ENCODE measurements at places on chromosomes 6 and 20.

DNA sequence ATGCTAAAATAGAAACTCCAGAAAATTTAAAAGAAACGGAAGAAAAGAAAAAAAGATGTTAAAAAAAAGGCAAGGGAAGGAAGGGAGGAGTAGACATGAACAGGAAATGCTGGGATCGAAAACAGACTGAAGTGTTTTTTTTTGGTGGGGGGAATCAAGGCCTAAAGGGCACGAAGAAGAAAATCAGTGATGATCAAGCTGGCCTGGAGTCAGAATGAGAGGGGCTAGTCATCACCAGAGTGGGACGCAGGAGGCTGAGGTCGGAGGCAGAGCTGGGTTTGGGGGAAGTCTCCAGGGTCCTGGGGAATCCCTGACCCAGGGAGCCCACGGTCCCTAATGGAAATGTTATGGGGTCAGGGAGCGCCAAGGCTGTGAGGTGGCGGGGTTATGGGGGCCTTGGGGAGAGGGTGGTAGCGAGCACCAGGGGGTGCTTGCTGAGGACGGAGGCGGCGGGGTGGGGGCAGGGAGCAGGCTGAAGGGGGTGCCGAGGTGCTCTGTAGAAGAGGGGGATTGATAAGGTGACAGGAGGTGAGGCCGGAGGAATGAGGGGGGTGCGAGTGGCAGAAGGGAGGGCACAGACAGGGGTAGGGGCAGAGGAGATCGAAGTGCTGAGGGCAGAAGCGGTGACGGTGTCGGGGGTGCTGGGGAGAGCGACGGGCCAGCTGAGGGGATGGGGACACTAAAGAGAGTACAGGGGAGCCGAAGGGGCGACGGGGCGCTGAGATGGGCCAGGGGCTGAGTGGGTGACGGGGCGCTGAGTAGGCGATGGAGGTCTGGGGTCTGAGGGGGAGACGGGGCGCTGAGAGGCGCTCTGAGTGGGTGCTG lies 684 bp downstream of the ZNFX1 start:
- no peak for DNase-seq

DNA sequence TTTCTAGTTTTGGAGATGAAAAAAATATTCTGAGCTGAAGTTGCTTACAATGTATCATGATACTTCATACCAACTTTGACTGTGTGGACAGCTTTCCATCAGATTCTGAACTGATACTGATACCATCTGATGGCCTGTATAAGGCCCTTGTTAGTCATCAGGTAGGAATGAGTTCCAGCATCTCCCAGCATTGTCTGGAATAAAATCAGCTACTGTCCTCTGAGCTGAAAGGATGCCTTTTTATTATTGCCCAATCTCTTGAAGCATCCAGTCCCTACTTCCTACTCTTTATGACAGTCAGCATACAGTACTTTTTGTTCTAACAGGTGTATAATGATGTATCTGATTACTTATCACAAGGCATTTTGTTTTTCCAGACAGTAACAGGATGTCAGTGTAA lies 70.6 kb upstream of the EYA4 start:
- DNase-seq, result no peak

DNA sequence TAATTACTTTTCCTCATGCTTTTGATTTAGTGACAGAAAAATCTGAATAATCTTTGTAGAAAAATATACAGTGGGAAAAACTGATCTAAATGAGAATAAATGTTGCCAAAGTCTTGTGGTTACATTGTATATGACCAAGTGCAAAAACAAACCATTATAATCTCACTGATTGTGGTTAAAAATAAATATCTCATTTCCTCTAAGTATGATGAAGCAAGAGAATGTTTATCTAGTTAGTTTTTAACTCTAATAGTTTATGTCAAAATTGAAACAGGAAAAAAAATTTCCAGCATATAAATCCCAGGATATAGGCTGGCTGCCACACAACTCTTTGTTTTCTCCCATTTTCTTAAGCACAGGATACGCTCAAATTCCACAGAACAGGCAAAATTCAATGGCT lies 392.7 kb upstream of the ID4 start:
- DNase-seq, result no peak

DNA sequence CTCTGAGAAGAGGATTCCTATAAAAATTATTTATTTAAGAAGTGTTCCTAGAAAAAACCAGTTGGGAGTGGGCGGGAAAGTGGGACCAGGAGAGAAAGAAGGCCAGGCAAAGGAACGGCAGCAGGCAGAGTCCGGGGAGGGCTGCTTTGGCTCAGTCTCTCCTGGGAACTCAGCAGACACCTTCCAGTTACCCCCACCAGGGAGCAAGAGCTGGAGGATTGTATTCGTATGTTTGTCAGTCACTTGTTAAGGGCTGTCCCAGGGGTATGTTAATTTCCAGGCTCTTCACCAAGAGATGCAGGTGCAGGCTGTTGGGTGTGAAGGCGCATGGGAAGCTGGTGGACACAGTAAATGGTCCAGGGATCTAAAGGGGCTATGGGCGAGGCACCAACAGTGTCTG lies 53.0 kb upstream of the CHD6 start:
- no peak for DNase-seq

DNA sequence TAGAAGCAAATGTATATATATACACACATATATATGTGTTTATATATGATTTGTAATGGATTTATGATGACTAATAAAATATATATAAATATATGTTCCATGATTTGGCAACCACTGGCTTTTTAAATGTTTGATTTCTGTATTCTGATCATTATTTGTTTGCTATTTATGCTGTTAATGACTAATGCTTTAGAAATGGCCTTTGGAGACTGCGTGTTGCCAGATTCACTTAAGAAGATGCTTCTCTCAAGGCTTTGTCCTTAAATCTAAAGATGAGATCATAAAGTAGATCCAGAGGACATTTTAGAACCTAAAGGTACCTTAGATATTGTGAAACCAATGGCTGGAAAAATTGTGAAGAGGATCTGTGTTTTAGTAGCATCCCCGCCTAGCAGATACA lies 116.0 kb upstream of the SUPT3H start:
- no peak for DNase-seq

DNA sequence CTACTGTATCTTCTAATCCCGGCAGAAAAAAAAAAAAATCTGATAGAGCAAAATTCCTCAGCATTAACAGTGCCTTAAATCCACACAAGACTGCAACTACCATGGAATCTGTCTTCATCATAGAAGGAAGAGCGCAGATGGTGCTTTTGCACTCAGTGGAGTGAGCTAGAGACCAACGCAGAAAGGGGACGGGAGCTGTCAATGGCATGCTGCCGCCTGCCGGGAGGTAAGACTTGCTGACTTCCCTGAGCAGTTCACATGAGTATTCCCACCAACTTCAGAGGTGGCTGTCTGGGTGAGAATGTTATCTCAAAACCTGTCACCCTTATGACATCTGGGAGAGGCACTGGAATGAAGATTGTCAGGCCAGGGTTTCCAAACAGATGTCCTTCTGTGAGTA lies 35.6 kb downstream of the DZANK1 start:
- no peak for DNase-seq

GRCh38 chr6:127092466-127092865 lies 26.0 kb upstream of the RSPO3 start:
- DNase-seq, result no peak

DNA sequence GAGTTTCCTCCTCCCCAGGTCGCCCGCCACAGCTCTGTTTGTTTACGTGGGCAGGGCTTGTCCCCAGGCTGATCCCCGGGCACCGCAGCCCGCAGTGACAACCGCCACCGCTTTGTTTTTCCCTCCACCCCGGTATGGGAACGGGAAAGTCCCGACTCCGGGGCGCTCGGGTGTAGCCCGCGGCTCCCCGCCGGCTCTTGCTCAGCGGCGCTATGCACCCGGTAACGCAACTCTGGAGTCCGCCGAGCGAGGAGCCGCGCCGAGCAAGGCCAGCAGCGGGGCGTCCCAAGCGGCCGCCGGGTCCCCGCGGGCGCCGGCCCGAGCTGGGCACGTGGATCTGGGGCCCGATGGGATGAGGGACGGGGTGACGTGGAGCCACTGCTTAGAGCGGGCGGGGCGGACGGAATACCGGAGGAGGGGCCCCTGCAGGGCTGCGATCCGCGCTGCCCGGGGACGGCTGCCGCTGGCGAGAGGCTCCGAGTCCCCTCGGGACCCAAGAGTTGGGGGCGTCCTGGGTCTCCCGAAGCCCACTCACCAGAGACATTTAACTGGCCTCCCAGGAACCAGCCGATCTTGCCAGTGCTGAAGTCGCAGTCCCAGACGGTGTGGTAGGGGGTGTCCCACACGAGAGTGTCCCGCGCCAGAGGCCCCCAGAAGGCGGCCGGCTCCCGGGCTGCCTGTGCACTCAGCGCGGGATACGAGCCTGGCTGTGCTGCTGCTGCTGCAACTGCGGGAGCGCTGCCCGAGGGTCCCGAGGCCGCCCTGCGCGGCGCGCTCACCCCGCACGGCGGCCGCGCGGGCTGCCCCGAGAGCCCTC lies 497 bp downstream of the ACSS1 start:
- peak; percentile 7 for DNase-seq

GRCh38 chr6:37406726-37407341 lies 26.2 kb upstream of the CMTR1 start:
- no peak for DNase-seq

- no peak for DNase-seq
Measured at GRCh38 chr20:3221398-3222226, 12.3 kb downstream of the ITPA start.

DNA sequence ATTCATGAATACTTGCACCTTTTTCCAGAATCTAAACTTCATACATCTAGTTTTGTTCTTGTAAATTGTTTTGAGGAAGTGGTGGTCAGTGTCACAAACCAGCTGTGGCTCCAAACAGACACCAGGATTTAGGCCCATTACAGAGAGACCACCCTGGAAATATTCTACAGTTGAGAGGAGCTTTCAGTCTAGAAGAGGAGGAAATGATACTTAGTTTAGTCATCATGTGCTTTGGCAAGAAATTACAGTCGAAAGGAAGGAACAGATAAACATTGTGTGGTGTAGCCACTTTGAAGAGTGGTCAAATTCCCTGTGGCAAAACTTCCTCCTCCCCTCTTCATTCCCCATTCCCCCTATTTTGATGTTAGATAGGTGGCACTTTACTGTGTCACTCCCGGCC lies 15.7 kb downstream of the DCBLD1 start:
- DNase-seq, result no peak

- no peak for DNase-seq
Measured at GRCh38 chr20:63785691-63786131, 45.4 kb downstream of the ZBTB46 start.

DNA sequence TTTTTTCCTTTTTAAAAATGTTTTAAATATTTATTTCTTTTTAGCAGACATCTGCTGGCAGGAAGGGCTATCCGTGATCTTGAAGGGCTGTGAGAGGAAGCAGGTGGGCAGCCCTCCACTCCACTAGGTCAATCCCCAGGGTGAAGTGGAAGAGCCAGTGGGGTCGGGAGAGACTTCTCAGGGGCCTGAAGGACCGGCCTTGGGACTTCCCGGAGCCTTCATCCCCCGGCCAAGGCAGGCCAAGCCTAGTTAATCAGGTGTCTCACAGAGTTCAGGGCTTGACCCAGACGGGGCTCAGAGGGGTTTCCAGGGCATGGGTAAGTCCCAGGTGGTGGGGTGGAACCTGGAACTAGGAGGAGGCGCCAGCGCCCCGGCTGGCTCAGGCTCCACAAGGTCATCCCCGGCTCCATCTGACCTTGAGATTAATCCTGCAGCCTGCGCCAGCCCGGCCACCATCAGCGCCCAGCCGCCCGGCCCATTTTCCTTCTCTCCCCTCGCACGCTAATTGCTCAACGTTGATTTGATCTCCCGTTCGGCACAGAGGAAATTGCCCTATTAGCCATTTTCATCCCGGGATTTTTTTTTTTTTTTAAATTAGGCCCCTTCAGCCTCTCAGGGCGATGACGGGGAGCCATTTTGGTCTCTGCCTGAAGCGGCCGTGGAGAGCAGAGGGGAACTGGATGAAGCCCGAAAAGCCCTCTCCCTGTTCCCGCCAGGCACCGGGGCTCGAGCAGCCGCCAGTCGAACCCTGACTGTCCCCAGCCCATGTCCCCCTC lies 44.4 kb downstream of the MDFI start:
- DNase-seq, result no peak

- no peak for DNase-seq
Measured at GRCh38 chr6:56386717-56387116, 139.3 kb upstream of the COL21A1 start.

DNA sequence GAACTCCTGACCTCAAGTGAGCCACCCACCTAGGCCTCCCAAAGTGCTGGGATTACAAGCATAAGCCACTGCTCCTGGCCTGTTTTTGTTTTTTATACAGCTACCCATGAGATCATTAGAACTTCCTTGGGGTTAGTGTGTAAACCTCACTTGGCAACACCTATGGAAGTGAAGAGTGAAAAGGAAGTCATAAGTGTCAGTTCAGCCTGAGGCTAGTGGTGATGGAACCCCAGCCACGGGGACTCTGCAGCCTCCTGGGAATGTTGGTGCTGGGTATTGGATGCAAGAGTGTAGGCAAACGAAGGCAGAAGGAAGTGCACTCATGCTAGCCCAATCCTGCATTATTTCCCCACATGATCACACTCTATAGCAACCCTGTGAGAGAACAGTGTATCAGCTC lies 33.6 kb upstream of the FUCA2 start:
- DNase-seq, result no peak

GRCh38 chr6:97059473-97059872 lies 134.9 kb downstream of the KLHL32 start:
- peak; percentile 6 for DNase-seq

- no peak for DNase-seq
Measured at GRCh38 chr20:62441987-62442539, 14.7 kb upstream of the RBBP8NL start.

DNA sequence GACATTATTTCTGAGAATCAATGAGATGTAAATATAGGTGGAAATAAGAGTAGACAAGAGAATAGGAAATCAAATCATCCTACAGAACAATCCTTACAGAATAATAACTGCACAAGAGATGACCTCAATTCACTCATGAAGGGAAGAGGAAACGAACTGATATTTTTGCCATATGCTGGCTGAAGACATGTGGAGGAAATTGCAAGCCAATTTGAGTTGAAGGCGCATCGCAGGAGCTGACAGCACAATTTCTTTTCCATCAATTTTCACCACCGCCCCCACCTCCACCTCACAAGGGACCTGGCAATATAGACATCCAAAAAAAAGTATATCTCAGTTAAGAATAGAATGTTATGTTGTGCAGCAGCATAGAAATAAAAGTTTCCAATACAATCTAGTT lies 20.3 kb downstream of the CITED2 start:
- DNase-seq, result no peak
